ENCODE measurements at places on chromosomes 6 and 20.

- DNase-seq: no peak
Observed at GRCh38 chr6:45592991-45593390, 215.3 kb upstream of the SUPT3H start.

GRCh38 chr6:42729731-42730130 is 7.3 kb upstream of the PRPH2 start:
- no peak for DNase-seq

GRCh38 chr20:58985656-58986055 is 4.6 kb downstream of the NELFCD start:
- no peak for DNase-seq

DNA sequence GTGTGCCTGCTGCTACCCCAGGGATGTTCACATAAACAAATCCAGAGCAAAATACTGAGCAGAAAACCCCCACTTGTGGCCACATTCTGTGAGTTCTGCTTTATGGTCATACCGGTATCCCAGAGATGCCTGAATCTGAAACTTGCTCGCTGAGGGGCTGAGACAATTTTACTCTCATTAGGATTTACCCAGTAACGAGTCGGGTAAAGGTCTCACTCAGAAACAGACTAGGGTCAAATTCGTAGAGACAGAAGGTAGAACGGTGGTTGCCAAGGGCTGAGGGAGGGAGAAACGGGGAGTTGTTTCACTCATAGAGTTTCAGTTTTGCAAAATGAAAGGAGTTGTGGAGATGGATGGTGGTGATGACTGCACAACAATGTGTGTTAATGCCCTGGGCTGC is 45.4 kb upstream of the NKX2-2 start:
- DNase-seq: no peak

DNA sequence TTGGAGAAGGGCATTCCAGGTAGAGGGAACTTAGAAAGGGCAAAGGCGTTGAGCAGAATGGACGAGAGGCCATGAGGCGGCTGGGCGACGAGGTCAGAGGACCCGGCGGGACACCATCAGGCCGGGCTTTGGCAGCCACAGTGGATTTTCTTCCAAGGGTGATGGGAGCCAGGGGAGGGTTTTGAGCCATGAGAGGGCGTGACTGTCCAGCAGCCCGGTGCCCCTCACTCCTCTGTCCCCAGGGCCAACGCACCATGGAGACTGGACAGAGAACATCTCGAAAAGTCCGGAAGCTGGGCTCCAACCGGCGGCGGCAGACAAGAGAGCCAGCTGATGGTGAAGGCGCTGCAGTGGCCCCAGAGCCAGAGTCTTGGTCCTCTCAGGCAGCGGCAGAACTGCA is 6.4 kb downstream of the RAB44 start:
- DNase-seq: no peak

GRCh38 chr20:61953037-61954021 is 112.4 kb downstream of the TAF4 start:
- DNase-seq: no peak

GRCh38 chr6:114611696-114612095 is 268.9 kb upstream of the HS3ST5 start:
- no peak for DNase-seq

DNA sequence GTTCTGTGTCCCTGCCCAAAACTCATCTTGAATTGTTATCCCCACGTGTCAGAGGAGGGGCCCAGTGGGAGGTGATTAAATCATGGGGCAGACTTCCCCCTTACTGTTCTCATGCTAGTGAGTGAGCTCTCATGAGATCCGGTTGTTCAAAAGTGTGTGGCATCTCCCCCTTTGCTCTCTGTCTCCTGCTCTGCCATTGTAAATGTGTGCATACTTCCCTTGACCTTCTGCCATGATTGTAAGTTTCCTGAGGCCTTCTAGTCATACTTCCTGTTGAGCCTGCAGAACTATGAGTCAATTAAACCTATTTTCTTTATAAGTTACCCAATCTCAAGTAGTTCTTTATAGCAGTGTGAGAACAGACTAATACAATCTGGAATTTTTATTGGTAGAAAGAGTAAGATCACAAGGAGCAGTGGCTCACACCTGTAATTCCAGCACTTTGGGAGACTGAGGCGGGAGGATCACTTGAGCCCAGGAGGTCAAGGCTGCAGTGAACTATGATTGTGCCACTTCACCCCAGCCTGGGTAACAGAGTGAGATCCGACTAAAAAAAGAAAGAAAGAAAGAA is 47.1 kb upstream of the SLC22A16 start:
- no peak for DNase-seq

DNA sequence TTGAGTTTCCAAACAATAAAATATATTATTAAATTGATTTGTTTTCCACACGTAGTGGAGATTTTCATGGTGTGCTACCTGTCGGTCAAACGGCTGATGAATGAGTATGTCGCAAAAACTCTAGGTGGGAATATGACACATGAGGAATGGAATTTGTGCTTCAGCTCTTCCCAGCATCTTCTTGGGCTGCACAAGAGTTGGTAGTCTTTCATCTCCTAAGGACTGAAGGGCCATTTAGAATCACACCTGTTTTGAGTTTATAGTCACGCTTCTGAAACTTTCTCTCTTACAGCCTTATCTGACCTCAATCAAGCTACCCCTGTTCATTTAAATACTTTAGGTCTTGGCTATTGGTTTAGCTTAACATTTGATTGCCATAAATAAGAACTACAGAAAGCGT is 157.7 kb upstream of the AKAP12 start:
- no peak for DNase-seq

All from right kidney (tissue), 9 donors.